Smooth muscle cell of the coronary artery (primary cell): ENCODE measurements at places on chromosomes 3 and 15. TPM values are rescaled to one million over a fixed set of nuclear protein-coding genes. Genes with fewer than 3 reads are reported as not detected.

Gene MIX23
- 18.6 and 30.0 TPM in 2 replicates for total RNA-seq

Gene GOLGA8T
- total RNA-seq: 0.08 TPM in 1 of 2 replicates, not detected in the other

Gene SLC27A2
- total RNA-seq: not detected in 2 replicates

Gene ATP8B4
- 0.30 and 19.8 TPM in 2 replicates for total RNA-seq

Gene CASR
- total RNA-seq: under 0.01 TPM in 1 of 2 replicates, not detected in the other

Gene GOLGA8R
- total RNA-seq: 1.2 and 2.8 TPM in 2 replicates

Gene XCR1
- total RNA-seq: 0.23 TPM in 1 of 2 replicates, not detected in the other

Gene SLC15A2
- 0.15 and 1.3 TPM in 2 replicates for total RNA-seq

Gene DCUN1D1
- total RNA-seq: 21.3 and 29.3 TPM in 2 replicates

Gene ZNF639
- total RNA-seq: 14.9 and 34.0 TPM in 2 replicates

Gene FANCD2
- total RNA-seq: 1.5 and 9.2 TPM in 2 replicates
